ENCODE measurements at places on chromosomes 7 and 10. TPM values are rescaled to one million over a fixed set of nuclear protein-coding genes. Genes with fewer than 3 reads are reported as not detected.

BBS9 gene
- total RNA-seq = 3.3 TPM

AKR1B15 gene
- 43.4 TPM for total RNA-seq

PRKG1 gene
- not detected for total RNA-seq

HECW1 gene
- total RNA-seq = 16.6 TPM

OR2A7 gene
- total RNA-seq = not detected

FXYD4 gene
- total RNA-seq = not detected

MCM10 gene
- total RNA-seq = 23.8 TPM

CFTR gene
- not detected for total RNA-seq

TSPAN12 gene
- 0.38 TPM for total RNA-seq

MKX gene
- not detected for total RNA-seq

DLX5 gene
- not detected for total RNA-seq
